Coronary artery (tissue), 2 donors: ENCODE measurements at places on chromosomes 3 and 15.
A peak's percentile ranks its signal among the peaks of the same experiment; 100 is the strongest.

DNA sequence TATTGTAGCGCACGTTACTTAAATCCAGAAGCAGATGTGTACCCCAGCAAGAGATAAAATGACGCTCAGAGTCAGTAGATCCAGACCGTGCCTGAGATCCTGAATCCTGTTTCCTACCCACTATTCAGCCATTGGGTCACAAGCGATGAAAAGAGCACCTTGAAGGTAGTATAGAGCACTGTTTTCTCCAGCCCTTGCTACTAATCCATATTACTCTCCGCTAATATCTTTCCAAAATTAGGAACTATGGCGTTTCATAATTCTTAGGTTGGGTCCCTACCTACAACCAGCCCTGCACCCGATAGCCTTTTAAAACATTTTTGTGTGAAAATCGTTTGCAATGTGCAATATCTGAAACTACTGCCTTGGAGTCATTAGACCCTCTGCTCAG lies 596 bp downstream of the BTD start:
- no peak for DNase-seq

DNA sequence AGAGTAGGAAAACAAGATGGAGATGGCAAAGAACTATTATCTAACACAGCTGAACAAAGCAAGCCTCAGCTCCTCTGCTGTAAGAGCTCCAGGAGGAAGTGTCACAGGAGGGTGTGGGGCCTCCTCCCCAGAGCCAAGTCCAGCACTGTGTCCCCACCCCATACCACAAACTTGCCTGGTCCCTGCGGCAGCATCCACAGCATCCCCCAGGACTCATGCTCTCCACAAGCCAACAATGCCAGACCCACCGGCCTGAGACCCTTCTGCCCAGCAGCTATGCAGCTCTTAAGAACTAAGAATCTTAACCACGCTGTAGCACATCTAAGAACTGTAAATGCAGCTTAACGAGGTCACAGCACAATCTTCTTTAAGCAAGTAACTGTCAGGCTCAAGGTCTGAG lies 9.1 kb downstream of the RBM15B start:
- DNase-seq: no peak

GRCh38 chr3:7249493-7250076 lies 388.7 kb downstream of the GRM7 start:
- no peak for DNase-seq

DNA sequence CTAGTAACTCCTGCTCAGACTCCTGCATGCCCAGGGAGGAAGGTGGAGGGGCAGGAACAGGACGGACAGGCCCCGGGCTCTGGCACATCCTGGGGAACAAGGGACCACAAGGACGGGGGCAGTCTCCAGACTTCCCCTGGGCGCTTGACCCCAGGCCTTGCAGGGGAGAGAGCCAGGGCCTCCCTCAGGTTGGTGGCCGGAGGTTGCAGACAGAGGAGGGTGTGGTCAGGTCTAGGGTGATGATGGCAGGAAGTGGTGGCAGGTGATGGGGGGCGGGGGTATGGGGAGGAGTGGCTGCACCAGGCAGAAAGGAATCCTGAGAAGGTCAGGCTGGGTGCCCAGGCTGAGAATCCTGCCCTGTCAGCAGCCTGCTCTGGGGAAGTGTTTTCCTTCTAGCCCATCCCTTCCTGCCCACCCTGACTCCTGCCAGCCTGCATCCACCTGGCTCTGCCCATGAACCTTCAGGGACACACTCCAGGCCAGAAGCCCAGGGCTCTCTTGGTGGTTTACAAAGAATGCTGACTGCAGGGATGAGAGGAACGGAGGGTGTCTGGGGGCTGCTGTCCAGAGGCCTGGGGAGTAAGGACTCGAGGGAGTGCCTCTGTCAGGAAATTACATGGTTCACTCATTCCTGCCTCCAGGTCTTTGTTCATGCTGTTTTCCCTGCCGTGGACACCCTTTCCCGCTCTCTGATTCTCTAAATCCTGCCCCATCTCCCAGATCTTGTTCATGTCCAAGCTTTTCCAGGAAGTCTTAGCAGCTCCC lies 15.8 kb downstream of the LOXL1 start:
- no peak for DNase-seq

GRCh38 chr15:99958426-99959097 lies 225.3 kb upstream of the LYSMD4 start:
- peak; percentile 12 for DNase-seq

- DNase-seq: no peak
Measured at GRCh38 chr3:126202276-126202675, 21.9 kb upstream of the ALDH1L1 start.

DNA sequence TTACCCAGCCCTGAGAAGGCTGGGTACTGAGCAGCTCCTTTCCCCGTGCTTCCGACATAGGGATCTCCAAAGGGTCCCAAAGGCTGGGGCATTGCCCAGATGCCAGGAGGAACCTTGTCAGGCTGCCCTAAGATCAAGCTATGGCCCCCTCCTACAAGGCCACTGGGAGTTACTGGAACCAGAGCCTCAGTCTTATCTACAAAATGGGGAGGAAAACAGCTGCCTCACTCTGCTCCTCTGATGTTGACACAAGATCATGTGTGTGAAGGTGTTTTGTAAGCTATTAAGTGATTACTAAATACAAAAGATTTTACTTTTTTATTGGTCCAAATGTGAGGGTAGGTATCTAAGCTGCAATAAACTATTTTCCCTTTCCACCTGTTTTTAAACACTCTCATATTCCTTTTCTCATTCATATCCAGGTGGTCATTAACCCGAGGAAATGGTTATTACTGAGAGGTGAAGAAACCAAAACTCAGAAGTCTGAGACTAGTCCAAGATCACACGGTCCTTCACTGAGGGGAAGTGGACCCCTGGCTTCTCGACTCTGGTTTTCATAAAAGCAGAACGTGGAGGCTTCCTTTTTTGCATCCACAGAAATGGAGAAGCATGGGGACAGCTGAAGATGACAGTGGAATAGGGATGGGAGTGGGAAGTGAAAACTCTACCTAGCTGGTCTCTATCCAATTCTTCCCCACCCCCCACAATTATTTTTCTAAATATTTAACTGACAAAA lies 1.7 kb downstream of the ARPIN start:
- no peak for DNase-seq

DNA sequence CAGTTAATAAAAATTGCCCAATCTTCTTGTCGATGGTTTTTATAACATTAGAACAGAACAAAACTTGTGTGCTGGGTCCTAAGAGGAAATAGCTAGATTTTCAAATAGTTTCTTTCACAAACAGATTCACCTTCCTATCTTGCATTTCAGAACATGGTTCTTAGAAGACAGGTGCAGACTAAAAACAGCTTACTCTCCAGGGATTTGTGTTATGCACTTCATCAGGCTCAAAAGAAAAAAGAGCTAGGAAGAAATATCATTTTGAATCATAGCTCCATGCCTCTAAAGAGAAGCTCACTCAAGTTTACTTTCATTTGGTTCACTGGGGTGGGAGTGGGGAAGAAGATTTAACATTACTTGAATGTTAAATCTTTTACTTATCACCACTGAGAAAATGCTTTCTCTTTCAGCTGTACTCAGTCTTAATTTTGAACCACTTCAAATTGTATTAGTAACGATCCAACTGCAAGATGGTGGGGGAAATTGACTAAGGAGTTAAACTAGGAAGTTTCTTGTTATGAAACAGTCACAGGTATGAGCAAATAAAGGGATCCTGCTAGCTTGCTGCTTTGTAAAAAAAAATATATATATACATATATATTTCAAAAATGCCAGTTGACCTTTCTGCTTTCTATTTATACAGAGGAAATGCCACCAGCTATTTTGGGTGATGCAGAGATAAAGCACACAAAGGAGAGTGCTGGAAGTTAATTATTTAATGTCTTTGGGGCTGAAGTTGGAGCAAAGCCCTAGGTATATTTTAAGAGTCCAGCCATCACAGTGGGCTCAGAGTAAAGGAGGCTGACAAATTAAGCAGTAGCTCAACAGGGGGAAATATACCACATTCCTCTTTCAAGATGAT lies 28.3 kb upstream of the NUDT16 start:
- no peak for DNase-seq

DNA sequence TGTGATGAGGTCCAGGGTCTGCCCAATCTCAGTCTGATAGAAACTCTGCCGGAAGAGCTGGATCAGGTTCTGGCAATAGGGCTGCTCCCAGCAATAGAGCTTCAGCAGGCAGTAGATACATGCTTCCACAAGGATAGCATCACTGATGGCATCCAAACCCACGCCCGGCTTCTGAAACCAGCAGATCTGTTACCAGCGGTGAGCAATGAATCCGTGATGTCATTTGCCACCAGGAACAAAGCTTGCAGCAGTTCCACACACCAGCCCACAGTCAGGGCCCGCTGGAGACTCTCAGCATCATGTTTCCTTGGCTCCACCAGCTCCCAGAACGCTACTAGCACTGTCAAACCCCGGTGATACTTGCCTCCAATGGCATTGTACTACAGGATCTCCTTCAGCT lies 19.3 kb upstream of the TTBK2 start:
- no peak for DNase-seq

GRCh38 chr3:149468504-149469212 lies 5.8 kb upstream of the TM4SF4 start:
- no peak for DNase-seq

DNA sequence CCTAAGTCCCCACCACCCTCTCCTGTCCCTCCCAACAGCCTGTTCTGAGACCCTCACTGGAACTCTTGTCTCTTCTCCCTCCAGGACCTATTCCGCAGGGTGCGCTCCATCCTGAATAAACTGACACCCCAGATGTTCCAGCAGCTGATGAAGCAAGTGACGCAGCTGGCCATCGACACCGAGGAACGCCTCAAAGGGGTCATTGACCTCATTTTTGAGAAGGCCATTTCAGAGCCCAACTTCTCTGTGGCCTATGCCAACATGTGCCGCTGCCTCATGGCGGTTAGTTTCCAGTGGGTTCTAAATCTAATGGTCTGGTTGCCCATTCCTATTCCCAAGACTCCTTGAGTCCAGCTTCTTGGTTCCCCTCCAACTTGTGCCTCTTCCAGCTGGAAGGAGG lies 9.3 kb downstream of the EIF4G1 start:
- no peak for DNase-seq

DNA sequence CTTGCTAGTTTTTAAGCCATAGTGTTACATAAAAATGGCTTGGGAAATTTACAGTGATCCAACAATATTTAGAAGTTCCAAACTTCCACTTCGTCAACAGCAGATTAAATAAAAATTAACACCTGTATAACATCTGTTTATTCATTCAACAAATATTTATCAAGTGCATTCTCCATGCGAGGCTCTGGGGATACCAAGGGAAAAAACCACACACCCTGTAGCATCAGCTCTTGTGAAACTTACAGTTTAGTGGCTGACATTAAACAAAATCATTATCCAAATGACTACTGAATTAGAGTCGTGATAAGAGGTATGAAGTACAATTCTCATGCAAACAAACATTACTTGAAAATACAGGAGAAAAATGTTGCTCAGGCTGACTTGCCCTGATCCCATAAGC lies 122.9 kb downstream of the DLG1 start:
- no peak for DNase-seq

DNA sequence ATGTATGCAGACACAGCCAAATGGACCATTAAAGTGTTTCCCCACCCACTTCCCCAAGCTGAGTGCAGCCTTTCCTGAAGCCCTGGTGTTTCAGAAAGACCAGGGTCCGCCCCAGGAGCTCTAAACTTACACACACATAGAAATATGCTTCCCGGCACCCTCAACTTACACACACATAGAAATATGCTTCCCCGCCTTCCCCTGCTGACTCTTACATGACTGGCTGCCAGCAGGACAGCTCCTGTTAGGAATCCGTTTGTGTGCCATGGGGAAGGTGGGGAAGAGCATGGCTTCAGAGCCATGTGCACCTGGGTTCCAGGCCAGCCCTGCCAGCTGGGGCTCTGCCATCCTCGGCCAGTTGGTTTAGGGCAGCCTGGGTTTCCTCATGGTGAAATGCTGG lies 3.6 kb downstream of the CLEC3B start:
- DNase-seq: no peak

DNA sequence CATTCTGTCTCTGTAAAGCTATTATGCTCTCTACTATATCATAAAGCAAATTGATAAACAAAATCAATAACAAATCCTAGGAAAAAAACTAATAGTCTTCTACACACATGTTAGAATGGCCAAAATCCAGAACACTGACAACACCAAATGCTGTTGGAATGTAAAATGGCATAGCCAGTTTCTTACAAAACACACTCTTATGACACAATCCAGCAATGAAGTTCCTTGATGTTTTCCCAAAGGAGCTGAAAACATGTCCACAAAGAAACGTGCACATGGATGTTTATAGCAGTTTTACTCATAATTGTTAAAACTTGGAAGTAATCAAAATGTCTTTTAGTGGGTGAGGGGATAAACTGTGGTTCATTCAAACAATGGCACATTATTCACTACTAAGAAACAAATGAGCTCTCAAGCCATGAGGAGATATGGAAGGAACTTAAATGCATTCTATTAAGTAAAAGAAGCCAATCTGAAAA lies 32.7 kb downstream of the CADM2 start:
- no peak for DNase-seq

- no peak for DNase-seq
Measured at GRCh38 chr15:69297642-69298353, 914 bp upstream of the PAQR5 start.

- no peak for DNase-seq
Measured at GRCh38 chr15:47622055-47622454, 95.2 kb upstream of the SEMA6D start.

- no peak for DNase-seq
Measured at GRCh38 chr15:96338766-96339618, 8.5 kb downstream of the NR2F2 start.
